ENCODE measurements at places on chromosomes 2 and 18.

GRCh38 chr2:36707050-36707449, 10.5 kb downstream of the VIT start:
- no peak for DNase-seq

GRCh38 chr18:66560094-66560493, 43.8 kb downstream of the CDH19 start:
- peak; percentile 35 for DNase-seq

GRCh38 chr18:31645411-31645810, 39.0 kb downstream of the B4GALT6 start:
- no peak for DNase-seq

DNA sequence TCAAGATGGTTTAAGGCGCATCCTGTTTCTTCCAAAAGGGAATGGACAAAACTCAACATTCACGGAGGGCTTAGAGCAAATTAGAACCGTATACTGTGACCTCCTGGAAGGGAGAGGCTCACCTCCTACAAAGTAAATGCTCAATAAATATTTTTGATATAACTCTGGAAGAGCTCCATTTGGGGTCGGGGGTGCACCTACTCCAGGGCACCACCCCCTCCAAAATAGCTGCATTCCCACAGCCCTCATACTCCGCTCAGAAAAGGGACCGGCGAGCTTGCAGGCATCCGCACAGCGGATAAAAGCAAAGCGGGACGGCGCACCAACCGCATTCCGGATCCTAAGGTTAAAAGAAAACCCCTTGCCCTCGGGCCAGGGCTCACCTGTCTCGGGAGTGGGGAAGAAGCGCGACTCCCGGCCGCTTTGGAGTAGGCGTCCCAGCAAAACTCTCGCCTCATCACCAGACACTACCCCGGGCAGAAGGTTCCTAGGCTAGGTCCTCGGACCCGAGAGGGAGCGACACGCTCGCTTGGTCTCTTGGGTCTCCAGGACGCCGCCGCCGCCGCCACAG, 378 bp downstream of the WDPCP start:
- DNase-seq: no peak

- DNase-seq: no peak
Measured at GRCh38 chr2:46118656-46119371, 178.4 kb upstream of the EPAS1 start.

DNA sequence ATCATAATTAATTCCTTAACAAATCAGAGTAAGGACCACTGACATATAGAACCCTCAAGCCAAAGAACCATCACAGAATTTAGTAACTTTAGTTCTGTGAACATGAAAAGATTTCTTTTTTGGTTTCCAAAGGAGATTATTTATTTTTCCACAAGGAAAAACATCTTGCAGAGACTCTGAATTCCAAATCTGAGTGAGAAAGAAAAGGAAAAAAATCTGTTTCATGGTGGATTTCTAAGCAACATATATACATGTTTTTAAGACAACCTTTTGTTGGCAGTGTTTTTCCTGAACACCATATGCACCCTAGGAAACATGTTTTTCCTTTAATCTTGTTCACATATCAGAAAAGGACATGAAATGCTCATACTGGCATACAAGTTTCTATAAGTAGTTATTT, 149.8 kb downstream of the AGPS start:
- no peak for DNase-seq

GRCh38 chr2:237322564-237322963, 91.4 kb downstream of the COL6A3 start:
- DNase-seq: no peak

DNA sequence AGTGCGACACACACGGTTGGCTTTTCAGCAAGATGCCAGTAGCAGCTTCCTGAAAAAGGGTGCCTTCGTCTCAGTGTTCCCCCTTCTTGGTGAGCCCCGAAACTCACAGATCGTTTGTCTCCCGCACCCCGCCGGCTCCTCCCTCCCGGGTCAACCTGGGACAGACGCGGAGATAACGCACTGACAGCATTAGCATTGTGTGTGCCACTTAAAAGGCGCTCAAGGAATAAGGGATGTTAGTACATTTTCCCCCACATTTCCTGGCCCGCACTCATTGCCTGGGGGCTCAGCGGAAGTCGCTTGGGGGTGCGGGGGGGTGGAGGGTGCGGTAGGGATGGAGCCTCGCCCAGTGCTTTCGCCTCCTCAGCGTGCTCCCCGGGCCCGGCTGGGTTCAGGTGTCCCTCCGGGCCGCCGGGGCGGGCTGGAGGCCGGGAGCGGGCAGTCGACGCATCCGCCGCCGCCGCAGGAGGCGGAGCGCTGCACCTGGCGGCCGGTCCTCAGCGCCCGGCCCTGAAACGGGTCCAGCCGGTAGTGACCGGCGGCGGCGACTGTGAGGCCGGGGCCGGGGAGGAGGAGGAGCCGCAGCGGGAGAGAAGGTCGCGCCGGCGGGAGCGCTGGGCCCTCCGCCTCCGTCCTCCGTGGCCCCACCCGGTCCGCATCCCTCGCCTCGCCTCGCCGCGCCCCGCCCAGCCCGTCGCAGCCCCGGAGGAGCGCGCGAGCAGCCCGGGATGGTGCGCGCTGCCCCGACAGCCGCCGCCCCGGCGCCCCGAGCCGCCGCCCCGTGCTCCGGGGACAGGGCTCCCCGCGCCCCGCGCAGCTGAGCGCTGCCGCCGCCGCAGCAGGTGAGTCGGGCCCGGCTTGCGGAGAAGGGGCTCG, at the start of gene MFSD6:
Gene MFSD6 (plus strand): TSS at position 694 of the 876 bp plus-strand sequence. CDS start 27,675 bp downstream, outside the sequence.
- no peak for DNase-seq

DNA sequence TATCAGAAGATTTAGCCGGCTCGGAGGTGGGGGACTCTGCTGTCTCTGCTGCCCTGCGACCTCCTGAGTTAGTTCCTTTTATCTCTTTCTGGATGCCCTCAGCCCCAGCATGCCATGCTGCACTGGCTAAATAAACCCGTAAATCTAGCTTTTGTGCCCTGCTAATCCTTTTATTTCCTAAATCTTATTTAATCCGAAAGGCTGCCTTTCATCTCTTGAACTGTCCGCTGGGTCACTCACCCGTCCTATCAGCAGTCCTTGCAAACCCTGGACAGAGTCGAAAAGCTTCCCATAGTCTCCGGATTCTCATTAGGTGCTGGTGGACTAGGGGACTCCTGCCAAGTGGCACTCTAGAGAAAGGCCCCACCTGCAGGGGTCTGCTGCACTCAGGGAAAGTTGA, 122.0 kb upstream of the APCDD1 start:
- no peak for DNase-seq

DNA sequence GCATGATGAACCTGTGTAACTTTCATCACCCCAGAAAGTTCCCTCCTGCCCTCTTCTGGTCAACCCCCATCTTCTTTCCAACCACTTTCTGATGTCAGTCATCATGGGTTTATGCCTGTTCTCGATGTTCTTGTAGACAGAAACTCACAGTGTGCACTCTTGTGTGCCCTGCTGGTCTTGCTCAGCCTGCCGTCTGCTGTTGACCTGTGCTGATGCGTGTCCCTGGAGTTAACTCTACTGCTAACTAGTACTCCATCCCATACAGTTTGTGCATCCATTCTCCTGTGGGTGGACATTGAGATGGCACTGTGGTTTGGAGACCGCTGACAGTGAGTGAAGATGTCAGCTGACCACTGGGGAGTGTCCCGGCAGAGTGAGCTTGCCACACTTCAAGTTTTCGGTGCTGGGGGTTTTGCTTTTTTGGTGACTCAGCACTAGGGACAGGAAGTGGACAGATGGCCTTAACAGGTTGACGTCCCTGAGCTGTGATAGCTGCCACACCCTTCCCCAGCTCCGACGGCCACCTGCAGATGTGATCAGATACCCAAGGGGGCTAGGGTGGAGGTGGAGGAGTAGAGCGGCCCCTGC, 14.8 kb downstream of the KLHL29 start:
- DNase-seq: no peak

- DNase-seq: no peak
Measured at GRCh38 chr2:97784953-97785352, 71.6 kb downstream of the ZAP70 start.

- no peak for DNase-seq
Measured at GRCh38 chr2:184444623-184445223, 153.6 kb upstream of the ZNF804A start.

- peak; percentile 67 for DNase-seq
Measured at GRCh38 chr2:63424329-63425078, 163.8 kb downstream of the WDPCP start.

- DNase-seq: no peak
Measured at GRCh38 chr2:153780241-153780640, 91.5 kb upstream of the GALNT13 start.

GRCh38 chr2:216555274-216555673, 56.6 kb downstream of the RPL37A start:
- DNase-seq: peak; percentile 18

DNA sequence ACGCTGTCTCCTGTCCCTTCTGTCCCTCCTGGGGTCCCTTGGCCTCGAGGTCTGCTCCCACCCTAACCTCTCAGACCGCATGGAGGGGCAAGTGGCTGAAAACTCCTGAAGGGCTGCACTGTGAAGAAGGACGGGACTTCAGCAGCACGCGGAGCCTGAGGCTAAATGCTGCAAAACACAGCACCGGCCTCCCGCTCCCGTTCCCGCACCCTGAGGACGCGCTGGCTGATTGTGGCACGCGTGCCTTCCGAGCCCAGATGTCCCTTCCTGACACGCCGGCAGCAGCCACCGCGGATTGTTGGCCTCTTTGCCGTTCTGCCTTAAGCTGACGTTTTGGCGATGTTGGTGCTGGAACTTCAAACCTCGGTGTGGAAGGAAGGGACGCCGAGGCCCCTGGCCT, 125.9 kb upstream of the CTDP1 start:
- DNase-seq: no peak

GRCh38 chr2:60525899-60526298, 27.6 kb downstream of the BCL11A start:
- no peak for DNase-seq

DNA sequence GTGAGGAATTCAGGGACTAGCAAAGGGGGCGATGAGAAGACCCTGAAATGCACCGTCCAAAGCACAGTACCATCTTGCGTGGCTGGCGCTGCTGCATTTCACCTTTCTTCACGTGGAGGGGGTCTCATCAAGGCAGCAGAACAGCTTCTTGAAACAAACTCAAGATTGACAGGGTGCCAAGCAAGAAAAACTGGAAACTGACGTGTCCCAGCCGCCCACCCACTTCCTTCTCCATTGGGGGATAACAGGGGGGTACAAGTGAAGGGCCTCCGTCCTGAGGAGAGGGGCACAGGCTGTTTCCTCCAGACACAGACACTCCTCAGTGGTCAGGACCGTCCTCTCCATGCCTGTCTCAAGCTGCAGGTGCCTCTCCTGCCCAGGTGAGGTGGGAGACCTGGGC, 32.5 kb downstream of the HDAC4 start:
- no peak for DNase-seq

- DNase-seq: no peak
Measured at GRCh38 chr2:46984642-46985476, 69.3 kb upstream of the MCFD2 start.

DNA sequence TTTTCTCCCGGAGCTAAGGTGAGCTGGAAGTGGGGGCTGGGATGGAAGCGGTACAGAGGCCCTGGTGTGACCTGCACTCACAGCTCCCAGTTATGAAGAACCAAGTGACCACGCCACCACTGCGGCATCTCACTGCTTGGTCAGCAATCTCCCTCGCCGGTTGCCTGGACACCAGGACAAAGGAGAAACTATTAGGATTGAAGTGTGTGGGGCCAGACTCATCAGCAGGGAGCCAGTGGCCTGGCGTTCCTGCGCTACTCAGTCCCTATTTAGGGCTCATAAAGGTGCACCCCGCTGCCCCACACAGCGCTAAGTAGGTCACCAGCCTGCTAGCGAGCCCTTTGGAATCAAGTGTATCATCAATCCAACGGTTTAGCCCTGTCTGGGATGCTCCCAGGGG, 82.9 kb downstream of the ZCCHC2 start:
- no peak for DNase-seq

- no peak for DNase-seq
Measured at GRCh38 chr2:12543978-12544558, 172.7 kb upstream of the TRIB2 start.

- no peak for DNase-seq
Measured at GRCh38 chr2:168432100-168432499, 24.0 kb upstream of the CERS6 start.

DNA sequence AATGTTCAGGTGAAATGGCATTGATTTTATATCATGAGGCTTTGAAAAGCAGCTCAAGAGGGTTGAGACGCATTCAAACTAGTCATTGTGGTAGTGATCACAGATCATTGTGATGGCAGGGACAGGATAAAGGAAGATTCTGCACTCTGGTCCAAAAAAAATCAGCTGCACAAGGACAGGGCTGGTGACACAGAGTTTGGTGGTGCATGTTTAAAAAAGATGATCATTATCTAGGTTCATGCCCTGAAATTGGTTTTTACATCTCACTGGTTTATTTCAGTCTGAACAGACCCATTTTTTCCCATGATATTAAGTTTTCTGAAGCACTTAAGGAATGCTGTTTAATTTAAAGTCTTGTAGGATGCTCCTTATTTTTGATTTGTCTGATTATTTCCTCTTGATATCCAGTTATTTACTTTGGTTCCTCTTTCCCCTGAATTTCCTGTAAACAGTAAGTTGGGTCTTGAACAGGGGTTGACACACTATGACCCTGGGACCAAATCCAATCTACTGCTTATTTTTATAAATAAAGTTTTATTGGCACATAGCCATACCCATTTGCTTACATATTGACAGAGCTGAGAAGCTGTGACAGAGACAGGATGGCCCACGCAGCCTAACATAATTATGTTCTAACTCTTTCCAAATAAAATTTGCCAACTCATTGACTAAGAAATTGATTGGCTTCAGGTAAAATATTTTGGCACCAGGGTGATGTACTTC, 98.4 kb downstream of the UPP2 start:
- no peak for DNase-seq

- no peak for DNase-seq
Measured at GRCh38 chr2:67242456-67242855, 154.7 kb upstream of the ETAA1 start.

- DNase-seq: no peak
Measured at GRCh38 chr2:156158808-156159207, 173.7 kb downstream of the NR4A2 start.

DNA sequence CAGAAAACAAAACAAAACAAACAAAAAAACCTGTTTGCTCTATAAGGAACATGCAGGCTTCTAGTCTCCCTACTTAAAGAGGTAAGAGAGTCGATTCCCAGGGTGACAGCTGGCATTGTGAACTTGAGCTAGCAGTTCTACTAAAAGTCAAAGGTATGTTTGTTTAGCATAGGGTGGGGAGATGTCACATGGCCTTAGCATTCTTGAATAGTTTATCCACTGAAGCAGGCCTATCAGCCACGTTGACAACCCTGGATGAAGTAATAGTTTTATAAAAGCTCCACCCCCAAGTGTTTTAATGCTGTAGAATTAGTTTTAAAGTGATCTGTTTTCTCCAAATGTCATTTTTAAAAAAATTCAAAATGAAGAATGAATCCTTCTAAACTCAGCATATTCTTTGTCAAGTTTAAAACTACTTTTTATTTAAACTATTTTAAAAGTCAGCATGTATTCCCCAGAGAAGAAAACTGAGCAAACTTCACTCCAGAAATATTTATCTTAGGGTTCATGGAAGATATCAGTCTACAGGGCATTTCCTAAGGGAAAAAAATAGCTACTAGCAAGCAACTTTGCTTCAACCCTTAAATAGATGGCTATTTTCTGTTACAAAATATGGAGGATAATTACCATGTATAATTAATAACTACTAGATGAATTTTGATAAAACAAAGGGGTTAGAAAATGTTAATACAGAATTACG, 1.7 kb downstream of the MYOM1 start:
- DNase-seq: peak; percentile 81

- DNase-seq: no peak
Measured at GRCh38 chr2:240836781-240837467, 16.9 kb upstream of the KIF1A start.

GRCh38 chr2:65957886-65958285, 477.0 kb upstream of the MEIS1 start:
- peak; percentile 91 for DNase-seq

Data from NCI-H524 (cell line).